ENCODE measurements at places on chromosomes 11 and 22.

DNA sequence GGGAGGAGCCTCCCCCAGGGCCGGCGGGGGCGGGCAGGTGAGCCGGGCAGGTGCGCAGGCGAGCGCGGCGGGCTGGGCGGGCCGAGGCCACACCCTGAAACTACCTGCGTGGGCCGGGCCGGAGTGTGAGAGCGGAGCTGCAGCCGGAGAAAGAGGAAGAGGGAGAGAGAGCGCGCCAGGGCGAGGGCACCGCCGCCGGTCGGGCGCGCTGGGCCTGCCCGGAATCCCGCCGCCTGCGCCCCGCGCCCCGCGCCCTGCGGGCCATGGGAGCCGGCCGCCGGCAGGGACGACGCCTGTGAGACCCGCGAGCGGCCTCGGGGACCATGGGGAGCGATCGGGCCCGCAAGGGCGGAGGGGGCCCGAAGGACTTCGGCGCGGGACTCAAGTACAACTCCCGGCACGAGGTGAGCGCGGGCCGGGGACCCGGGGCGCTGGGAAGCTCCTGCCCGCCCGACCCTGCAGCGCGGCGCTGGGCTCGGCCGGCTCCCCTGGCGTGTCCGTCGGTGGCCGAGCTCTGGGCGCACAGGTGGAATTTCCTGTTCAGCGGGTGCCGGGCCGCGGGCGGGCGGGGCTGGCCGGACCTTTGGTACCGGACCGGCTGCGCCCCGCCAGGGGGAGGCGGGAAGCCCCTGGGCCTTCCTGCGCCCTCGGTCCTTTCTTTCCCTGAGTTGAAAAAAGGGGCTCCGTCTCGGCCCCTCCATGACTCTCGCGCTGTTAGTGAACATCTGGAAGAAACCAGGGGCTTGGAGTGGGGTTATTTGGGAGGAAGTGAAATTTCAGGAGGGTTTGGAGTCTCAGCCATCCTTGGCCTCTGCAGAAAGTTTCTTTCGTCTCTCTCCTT lies at the start of gene ST14:
Gene ST14, plus strand, starts transcription at position 126 of the 841 bp plus-strand sequence. Its CDS starts 198 bp downstream, at position 324.
- no peak for DNase-seq

- no peak for DNase-seq
Observed at GRCh38 chr11:124174001-124174583, 9.1 kb upstream of the OR10D3 start.

GRCh38 chr11:101912823-101913284 lies 2.0 kb upstream of the CEP126 start:
- no peak for DNase-seq

DNA sequence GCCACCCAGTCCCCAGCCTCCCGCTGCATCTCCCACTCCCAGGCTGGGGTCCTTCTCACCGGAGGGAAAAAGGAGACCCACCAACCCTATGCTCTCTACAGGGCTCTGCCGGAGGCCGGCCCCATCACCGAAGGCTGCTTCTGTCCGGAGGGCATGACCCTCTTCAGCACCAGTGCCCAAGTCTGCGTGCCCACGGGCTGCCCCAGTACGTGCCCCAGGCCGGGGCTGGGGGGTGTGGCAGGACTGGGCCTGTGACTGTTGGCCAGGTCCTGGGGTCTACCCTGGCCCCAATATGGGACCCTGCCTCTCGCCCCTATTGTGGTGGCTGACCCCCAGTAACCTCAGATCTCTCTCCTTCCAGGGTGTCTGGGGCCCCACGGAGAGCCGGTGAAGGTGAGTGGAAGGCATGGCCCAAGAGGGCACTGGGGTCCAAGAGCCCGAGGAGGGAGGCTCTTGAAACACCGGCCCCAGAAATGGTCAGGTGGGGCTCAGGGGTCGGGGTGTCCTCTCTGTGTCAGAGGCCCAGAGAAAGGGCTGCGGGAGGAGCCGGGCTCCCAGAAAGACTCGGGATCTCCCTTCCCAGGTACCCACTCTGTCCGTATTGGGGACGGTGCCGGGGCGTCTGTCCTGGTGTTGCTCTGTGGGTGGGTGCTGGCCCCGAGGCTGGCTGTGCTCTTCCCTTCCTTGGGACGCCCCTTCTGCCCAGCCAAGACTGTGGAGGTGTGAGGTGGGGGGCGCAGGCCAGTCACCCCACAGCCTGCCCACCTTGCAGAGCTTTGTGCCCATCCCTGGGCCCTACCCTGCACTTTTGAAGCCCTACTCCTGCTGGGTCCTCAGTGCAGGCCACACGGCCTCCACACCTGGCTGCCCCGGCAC lies 26.1 kb upstream of the MUC5B start:
- no peak for DNase-seq

DNA sequence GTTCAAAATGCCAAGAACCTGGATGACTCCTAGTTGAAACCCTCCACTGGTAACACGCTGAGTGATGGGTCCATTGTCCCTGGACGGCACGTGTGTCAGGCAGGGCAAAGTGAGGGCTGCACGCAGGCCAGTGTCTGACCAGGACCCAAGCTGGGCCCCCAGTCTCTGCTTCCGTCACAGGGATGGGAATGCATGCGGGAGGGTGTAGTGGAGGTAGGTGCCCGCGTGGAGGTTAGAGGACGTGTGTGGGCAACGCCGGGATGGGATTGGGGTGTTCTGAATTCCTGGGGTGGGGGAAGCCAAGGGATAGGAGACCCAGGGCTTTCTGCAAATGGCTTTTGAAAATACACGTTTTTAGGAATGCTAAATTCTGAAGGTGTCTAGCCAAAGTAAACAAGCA lies 943.3 kb downstream of the BRD1 start:
- no peak for DNase-seq

DNA sequence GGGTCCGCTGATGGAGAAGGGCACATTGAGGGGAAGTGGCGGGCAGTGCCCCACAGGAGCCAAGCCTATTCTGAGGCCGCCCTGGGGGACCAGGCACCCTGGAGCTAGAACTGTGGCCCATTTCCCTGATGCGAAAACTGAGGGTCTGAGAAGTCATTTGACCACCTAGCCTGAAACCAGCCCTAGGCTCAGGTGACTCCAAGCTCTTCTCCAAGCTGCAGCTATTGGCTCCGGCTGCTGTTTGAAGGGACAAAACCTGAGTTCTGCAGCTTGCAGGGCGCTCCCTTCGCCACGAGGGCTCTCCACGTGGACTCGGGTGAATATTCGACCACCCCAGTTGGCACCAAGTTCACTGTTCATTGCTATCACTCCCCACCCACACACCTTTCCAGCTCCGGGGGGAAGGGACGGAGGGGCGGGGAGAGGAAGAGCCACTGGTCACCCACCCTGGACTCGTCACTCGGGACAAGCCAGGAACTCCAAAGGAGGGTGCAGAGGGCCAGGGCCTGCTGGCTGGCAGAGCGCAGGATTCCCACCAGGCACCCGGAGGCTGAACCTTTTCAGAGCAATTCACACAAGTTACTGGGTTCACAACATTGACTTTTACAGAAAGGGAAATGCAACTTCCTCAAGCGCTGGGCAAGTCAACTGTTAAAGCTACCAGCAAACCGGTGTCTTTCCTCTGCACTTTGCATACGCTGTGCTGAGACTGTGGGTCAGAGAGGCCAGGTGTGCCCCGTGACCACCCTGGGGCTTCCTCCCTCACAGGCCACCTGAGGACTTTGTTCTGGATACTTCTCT lies 1.1 kb upstream of the RAC2 start:
- DNase-seq: no peak

- DNase-seq: no peak
Observed at GRCh38 chr11:67628710-67629385, 889 bp downstream of the NUDT8 start.

- no peak for DNase-seq
Observed at GRCh38 chr11:26806219-26806618, 84.4 kb upstream of the SLC5A12 start.

GRCh38 chr11:57081356-57081755 lies 92.6 kb downstream of the OR5AK2 start:
- DNase-seq: no peak

DNA sequence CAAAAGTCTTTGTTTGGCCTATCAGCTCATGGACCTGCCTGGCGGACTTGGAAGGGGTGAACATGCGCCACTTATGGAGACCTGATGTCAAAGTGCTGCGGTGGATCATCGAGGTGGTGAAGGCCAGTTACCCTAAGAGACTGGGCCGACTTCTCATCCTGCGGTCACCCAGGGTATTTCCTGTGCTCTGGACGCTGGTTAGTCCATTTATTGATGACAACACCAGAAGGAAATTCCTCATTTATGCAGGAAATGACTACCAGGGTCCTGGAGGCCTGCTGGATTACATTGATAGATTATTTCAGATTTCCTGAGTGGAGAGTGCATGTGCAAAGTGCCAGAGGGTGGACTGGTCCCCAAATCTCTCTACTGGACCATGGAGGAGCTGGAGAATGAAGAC lies 17.9 kb downstream of the ALKBH3 start:
- no peak for DNase-seq

- DNase-seq: no peak
Observed at GRCh38 chr11:47992959-47993820, 12.8 kb downstream of the PTPRJ start.

DNA sequence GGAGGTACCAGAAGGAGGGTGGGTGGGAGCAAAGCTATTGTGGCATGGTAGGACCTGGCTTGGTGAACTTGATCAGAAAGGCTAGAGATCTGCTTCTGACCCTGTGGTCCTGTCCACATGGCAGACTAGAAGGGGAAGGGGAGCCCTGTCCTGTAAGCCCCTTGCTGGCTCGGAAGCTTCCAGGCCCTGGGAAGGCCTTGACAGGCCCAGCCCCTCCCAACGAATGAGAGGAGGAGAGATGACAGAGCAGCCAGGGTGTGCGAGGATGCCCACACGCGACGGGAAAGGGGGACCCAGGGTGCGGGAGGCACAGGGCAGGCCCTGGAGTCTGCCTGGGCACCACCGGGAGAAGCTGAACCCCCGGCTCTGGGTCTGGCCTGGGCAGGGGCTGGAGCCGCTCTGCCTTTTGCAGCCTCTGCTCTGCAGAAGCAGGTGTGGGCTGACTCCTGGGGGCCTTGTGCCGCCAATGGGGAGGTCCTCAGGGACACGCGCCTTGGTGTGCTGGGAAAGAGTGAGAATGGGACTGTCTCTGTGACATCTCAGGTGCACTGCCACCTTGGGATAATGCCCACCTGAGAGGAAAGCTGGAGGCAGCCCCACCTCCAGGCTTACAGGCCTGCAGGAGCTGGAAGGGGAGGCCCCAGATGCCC lies 1447.5 kb downstream of the BRD1 start:
- no peak for DNase-seq

DNA sequence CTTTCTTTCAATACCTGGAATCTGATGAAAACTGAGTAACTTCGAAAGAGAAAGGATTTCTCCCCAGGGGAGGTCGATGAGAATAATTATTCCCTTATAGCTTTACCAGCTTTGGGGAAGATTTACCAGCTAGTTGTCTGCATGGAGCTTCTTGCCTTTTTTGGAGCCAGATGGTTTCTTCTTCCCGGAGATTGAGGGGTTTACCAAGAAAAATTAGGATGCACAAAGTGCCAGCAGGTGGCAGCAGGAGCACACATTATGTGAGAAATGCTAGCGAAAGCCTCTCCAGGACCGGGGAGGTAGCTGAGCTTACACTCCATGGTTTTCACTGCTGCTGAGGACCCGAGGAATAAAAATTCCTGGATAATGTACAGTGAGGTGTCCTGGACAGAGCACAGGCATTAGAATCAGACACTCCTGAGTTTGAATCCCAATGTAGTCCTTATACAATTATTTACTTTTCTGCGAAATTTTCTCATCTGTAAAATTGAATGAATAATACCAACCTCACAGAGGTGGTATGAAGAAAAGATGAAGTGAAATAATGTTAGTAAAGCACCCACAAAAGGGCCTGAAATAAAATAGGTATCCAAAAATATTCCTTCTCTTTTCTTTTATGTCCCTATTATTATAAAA lies 46.0 kb upstream of the PARVA start:
- peak; percentile 63 for DNase-seq

DNA sequence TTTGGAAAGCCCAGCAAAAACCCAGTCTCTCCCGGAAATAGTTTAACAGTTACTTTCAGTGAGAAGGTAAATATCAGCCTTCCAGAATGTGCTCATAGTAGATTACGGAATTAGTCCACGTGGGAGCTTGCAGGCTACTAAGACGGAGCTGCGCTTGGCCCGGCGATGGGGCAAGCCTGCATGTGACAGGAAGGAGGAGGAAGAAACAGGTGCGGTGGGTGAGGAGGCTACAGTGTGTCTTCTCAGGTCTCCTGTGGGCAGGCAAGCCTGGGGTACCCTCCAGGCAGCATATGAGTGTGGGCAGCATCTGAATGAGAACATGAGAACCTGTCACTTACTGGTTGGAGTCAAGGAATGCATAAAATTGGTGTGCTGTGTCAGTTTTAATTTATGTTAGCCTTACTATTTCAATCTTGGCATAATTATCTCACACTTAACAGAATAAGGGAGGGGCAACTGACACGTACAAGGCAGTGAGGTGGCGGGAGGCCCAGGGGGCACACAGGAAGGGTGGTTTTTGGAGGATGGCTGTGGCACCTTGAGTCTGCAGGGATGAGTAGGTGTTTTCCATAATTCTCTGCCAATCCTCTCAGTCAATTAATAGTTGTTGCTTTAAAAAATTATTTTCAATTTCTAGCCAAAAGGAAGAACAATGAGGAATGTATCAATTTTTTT lies 35.7 kb downstream of the CLMP start:
- DNase-seq: no peak

DNA sequence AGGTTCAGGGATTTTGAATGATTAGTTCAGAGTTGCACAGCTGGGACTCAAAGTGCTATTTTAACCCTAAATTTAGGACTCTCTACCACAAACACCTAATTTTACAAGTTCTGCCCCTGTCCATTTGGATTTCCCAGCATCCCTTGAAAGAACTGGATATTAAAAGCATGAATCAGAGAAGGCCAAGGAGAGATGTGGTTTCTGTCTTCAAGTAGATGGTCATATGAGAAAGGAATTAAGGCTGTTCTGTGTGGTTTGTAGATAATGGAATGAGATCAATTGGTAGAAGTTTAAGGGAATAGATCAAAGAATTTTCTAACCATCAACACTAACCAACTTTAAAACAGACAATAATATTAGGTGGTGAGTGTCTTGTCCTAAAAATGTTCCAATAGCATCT lies 106.4 kb upstream of the TENM4 start:
- no peak for DNase-seq

GRCh38 chr11:128776424-128777284 lies 82.8 kb downstream of the FLI1 start:
- no peak for DNase-seq

GRCh38 chr22:46239261-46240048 lies 10.6 kb downstream of the CDPF1 start:
- DNase-seq: no peak

DNA sequence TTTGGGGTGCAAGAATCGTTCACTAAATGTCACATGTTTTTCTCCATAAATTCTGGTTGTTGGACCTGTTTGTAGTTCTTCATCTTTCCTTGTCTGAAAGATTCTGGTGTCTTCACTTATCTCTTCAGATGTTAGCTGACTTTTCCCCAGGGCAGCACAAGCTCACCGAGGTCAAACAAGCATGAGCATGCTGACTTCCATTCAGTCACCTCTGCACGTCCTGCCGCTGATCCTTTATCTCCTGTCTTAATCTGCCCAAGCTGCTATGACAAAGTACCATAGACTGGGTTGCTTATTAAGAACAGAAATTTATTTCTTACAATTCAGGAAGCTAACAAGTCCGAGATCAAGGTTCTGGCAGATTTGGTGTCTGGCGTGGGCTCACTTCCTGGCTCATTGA lies 800.6 kb downstream of the NTM start:
- no peak for DNase-seq

- no peak for DNase-seq
Observed at GRCh38 chr11:134223121-134223520, 646 bp downstream of the NCAPD3 start.
